ENCODE measurements at places on chromosomes 6 and 20. TPM values are rescaled to one million over a fixed set of nuclear protein-coding genes. Genes with fewer than 3 reads are reported as not detected.

GRCh38 chr6:5126214-5126613, 41.1 kb downstream of the PPP1R3G start:
- DNase-seq, result peak; percentile 83

Gene GNRH2
- total RNA-seq, result not detected

GRCh38 chr6:159217595-159218275, 48.5 kb downstream of the FNDC1 start:
- DNase-seq, result peak; percentile 23

DNA sequence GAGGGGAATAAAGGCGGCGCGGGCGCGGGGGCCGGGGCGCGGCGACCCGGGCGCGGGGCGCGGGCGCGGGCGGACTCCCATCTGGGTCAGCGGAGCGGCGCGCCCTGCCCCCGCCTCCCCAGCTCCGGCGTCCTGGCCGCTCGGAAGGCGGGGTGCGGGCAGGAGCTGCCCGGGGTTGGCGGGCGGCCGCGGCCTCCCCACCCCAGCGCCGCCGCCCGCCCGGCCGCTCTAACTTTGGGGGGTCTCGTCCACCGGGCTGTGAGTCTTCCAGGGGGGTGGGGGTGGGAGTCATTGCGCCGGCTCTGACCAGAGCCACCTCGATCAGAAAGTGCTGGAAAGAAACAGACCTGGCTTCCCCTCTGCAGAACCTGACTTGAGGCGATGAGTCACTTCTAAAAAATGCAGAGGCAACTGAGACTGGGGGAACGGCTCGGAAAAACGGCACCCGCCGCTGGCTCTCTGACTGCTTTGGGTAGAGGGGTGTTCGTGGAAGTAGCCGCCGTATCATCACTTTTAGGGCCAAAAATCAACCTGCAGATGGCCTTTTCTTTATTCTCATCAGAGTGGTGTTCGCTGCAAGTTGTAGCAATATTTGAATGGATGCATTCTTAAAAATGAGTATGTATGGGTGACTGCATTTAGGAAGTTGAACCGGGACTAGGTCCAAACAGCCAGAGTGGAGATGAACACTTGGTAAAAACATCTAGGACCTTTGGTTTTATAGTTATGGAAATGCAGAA, 667 bp downstream of the CAP2 start:
- peak; percentile 55 for DNase-seq

Gene LY6G6D
- total RNA-seq, result not detected

GRCh38 chr6:119307056-119307455, 42.5 kb downstream of the MAN1A1 start:
- DNase-seq, result no peak

Gene SCGN
- total RNA-seq, result not detected

Gene CST5
- not detected for total RNA-seq

GRCh38 chr20:54793291-54793992, 318.0 kb downstream of the DOK5 start:
- no peak for DNase-seq

Data from fibroblast of the aortic adventitia (primary cell).